ENCODE measurements at places on chromosomes 12 and 14.

- no peaks in the 10 kb centered on the region for H3K4me1 ChIP-seq
- H3K36me3 ChIP-seq, result no peaks in the 10 kb centered on the region
- H3K4me3 ChIP-seq, result no peak overlapping the region
- H3K27ac ChIP-seq, result no peak overlapping the region
Observed at GRCh38 chr12:39112064-39112463, 206.7 kb upstream of the CPNE8 start.

- peaks cover 21% of the 10 kb centered on the region for H3K36me3 ChIP-seq
- DNase-seq, result no peak
- no peak overlapping the region for H3K27ac ChIP-seq
- peaks cover 26% of the 10 kb centered on the region for H3K4me1 ChIP-seq
- H3K27me3 ChIP-seq, result no peaks in the 10 kb centered on the region
- no peak overlapping the region for H3K4me3 ChIP-seq
Observed at GRCh38 chr12:108815875-108816594, 41.3 kb downstream of the SSH1 start.

DNA sequence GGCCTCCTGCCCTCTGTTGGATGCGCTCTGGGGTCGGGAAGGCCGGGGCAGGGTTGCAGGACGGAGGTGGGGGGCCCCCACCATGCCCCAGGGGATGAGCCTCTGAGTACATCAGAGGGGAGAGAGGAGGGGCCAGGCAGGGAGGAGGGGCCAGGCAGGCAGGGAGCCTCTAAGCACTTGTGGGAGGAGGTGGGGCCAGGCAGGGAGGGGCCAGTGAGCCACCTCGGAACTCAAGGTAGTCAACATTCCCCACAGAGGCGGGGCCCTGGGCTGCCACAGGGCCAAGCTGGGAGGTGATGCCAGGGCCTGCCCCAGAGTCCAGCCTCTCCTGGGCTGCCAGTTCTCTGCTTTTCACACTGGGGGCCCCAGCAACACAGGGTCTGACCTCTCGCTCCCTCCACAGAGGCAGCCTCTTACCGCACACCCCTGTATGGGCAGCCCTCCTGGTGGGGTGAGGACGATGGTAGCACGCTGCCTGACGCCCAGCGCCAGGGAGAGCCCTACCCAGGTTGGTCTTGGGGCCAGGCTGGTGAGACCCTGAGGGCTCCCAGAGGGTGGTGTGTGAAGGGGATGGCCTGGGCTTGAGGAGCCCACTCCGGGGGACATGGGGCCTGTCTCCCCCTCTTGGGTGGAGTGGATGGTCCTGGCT lies 17.4 kb downstream of the CEP170B start:
- H3K27me3 ChIP-seq, result no peaks in the 10 kb centered on the region
- no peaks in the 10 kb centered on the region for H3K36me3 ChIP-seq
- H3K4me1 ChIP-seq, result no peaks in the 10 kb centered on the region
- no peak for DNase-seq

- peaks cover 12% of the 10 kb centered on the region for H3K4me1 ChIP-seq
- H3K36me3 ChIP-seq, result peaks cover 20% of the 10 kb centered on the region
- H3K27ac ChIP-seq, result no peak overlapping the region
- no peak for DNase-seq
- no peaks in the 10 kb centered on the region for H3K27me3 ChIP-seq
Observed at GRCh38 chr14:59202031-59202430, 13.6 kb downstream of the DAAM1 start.

DNA sequence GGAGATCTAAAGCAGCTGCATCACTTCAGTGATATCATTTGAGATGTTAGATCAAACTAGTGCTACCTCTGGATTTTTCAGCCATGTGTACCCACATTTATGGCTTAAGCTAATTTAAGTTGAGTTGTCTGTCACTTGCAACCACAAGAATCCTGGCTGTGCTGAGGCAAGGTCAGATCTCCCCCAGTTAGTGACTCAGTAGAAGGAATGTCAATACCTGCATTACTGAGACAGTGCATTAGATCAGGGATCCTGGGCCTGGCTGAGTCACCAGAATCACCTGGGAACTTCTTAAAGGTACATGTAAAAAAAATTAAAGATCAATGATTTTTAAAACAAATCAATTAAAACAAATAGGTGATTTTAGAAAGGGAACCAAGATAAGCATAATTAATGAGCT lies 84.6 kb upstream of the GRIN2B start:
- peak overlapping the region; percentile 18 for H3K27ac ChIP-seq
- no peaks in the 10 kb centered on the region for H3K4me1 ChIP-seq

DNA sequence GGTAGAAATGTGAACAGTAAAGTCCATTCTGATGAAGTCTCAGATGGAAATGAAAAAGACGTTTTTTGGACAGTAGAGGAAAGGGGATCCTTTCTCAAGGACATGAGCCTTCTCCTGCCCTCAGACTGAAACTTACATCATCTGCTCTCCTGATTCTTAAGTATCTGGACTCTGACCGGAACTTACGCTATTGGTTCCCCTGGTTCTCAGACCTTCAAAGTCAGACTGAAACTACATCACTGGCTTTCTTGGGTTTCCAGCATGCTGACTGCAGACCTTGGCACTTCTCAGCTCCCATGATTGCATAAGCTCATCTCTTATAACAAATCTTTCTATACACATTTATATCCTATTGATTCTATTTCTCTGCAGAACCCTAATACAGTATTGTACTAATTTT lies 291.0 kb downstream of the SNAPC1 start:
- no peaks in the 10 kb centered on the region for H3K27me3 ChIP-seq
- no peaks in the 10 kb centered on the region for H3K4me1 ChIP-seq
- H3K4me3 ChIP-seq, result no peak overlapping the region
- no peak for DNase-seq
- H3K36me3 ChIP-seq, result no peaks in the 10 kb centered on the region

- H3K27me3 ChIP-seq, result no peaks in the 10 kb centered on the region
- H3K36me3 ChIP-seq, result peaks cover 25% of the 10 kb centered on the region
- no peak overlapping the region for H3K4me3 ChIP-seq
- H3K27ac ChIP-seq, result no peak overlapping the region
Observed at GRCh38 chr12:45324391-45324790, 108.5 kb downstream of the ANO6 start.

DNA sequence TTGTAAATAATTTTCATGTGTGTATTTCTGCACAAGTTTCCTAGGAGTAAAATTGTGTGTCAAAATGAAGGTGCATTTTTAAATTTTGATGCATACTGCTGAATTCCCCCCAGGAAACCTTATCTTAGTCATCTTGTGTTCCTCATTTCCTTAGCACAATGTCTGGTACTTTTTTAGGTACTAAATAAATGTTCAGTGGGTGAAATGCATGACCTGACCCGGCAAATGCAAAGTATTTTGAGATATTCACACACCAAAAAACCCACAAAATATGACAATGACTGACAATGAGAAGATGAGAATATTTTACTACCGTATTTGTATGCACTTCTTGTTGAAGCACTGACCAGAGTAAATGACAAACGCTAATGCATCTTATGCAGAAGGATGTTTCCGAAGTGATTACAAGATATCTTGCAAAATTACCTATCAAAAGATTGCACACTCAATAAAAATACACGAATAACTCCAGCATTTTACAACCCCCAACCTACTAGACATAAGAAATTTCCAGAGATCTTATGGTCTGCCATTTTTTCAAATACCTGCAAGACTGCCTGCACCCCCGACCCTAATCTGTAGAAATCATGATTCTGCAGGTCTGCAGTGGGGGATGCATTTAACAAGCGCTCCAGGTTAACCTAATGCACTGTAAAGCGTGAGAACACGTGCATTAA lies 895 bp upstream of the PRKAB1 start:
- H3K36me3 ChIP-seq, result peaks cover 10% of the 10 kb centered on the region
- H3K4me1 ChIP-seq, result peaks cover 24% of the 10 kb centered on the region
- H3K4me3 ChIP-seq, result peak overlapping the region; percentile 94
- peak overlapping the region; percentile 35 for H3K27ac ChIP-seq

- H3K27ac ChIP-seq, result no peak overlapping the region
- no peak for DNase-seq
- H3K36me3 ChIP-seq, result no peaks in the 10 kb centered on the region
- no peaks in the 10 kb centered on the region for H3K27me3 ChIP-seq
- no peak overlapping the region for H3K4me3 ChIP-seq
- H3K4me1 ChIP-seq, result no peaks in the 10 kb centered on the region
Observed at GRCh38 chr12:99567072-99567471, 80.5 kb upstream of the GARIN6 start.

GRCh38 chr12:56800221-56800620 lies 37.1 kb downstream of the HSD17B6 start:
- H3K4me3 ChIP-seq, result no peak overlapping the region
- H3K36me3 ChIP-seq, result no peaks in the 10 kb centered on the region
- H3K4me1 ChIP-seq, result no peaks in the 10 kb centered on the region
- H3K27ac ChIP-seq, result no peak overlapping the region
- H3K27me3 ChIP-seq, result no peaks in the 10 kb centered on the region

DNA sequence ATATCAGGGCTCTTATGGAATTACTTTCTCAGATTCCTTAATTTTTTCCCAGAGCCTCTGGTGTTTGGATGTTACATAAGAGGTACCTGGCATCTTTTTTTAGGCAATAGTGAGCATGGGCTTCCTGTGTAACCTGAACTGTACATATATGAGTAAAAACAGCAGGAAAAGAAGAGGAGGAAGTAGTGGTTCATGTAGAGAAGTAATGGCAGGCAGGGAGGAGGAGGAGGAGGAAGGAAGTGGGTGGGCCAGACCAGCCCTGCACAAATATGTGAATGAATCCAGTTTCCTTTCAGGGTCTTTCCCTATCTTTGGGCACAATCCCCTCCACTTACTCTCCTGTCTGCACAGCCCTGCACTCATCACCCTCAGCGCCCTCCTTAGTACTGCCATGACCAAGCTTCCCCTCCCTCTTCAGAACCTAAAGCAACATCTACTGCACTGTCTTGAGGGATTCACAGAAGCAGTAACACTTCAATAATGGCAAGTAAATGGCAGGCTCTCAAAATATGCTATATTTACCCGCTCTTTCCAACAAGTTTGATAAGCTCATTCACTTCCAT lies 40.9 kb upstream of the GSG1 start:
- H3K4me3 ChIP-seq, result peak overlapping the region; percentile 35
- H3K36me3 ChIP-seq, result peaks cover 14% of the 10 kb centered on the region
- no peak for DNase-seq
- H3K27me3 ChIP-seq, result no peaks in the 10 kb centered on the region

GRCh38 chr12:118058881-118059280 lies 2.1 kb downstream of the WSB2 start:
- DNase-seq, result no peak
- H3K36me3 ChIP-seq, result no peaks in the 10 kb centered on the region
- peaks cover 32% of the 10 kb centered on the region for H3K4me1 ChIP-seq
- H3K4me3 ChIP-seq, result peak overlapping the region; percentile 87
- H3K27me3 ChIP-seq, result no peaks in the 10 kb centered on the region
- peak overlapping the region; percentile 89 for H3K27ac ChIP-seq

DNA sequence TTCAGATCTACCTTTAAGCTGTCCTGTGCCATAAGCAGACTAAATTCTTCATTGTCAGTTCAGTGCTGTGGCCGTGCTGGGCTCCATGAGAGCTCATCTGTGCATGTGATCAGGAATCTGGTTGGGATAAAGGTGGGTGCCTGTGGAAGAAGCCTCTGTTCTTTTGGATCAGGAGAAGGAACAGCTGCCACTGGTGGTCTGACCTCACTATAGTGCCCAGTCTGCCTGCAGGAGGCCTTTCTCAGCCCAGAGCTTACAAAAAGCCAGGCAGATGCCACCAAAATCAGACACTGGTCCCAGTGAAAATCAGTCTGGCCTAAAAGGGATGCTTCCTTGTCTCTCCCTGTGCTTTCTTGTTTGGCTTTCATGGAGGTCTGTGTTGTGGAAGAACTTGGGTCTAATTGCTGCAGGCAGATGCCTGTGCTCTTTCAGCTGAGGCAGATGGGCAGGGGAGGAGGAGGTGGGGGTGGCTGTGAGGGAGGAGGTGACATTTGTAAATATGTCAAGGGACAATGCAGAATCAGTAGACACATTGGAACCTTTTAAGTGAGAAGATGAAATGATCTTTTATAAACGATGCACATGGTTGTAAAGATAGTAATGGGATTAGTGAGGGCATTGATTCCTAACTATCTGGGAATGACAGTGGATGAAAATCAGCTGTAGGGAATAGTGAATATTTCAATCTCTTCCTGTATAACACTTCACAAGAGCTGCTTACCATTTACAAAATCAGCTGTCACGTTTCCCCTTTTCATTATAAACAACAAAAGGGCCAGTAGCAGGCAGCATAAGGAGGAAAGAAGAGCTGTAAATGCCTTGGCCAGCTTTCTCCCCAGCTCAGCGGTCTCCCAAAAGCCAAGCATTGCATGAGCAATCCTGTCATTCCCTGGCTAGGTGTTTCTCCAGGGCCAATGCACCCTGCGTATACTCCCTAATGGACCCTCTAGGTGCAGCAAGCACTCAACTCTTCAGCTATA lies 44.6 kb downstream of the CACNA2D4 start:
- H3K4me1 ChIP-seq, result no peaks in the 10 kb centered on the region
- no peak overlapping the region for H3K27ac ChIP-seq
- H3K4me3 ChIP-seq, result no peak overlapping the region
- peak; percentile 24 for DNase-seq

DNA sequence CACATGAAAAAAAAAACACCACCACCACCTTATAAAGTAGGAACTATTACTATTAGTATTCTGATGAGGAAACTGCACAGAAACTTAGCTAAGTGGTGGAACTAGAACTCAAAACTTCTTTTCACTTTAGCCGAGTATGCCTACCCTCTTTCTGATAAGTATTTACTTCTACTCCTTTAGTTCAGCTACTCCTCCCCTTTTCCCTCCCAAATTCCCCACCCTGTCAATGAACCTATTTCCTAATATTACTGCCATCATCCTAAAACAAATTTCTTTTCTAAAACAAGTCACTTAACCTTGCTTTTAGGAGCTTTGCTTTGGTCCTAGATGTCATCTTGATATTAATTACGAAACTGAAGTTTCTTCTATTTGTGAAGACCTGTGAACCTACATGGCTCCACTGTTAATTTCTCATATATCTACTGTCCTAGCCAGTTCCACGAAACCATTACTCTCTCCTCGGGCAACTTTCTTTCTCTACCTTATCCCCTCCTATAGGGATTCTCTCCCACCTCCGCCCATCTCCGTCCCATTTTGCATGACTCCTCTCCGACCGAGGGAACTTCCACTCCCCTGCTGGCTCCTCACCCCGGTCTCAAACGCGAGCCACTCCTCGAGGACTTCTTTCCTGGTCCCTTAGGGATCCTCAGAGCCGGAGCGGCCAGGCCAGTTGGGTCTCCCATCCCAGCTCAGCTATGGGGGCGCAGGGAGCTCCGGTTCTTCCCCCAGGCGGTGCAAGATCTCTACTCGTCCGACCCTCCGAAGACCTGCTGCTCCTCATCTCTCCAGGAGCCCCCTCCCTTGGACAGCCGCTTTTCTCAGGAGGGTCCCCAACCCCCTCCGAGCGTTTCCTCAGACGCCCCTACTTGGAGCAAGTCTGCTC lies 1.1 kb downstream of the NUMB start:
- H3K27me3 ChIP-seq, result no peaks in the 10 kb centered on the region
- no peaks in the 10 kb centered on the region for H3K36me3 ChIP-seq
- H3K27ac ChIP-seq, result peak overlapping the region; percentile 100
- DNase-seq, result peak; percentile 73

- no peak for DNase-seq
- no peaks in the 10 kb centered on the region for H3K27me3 ChIP-seq
- H3K4me1 ChIP-seq, result peaks cover 9% of the 10 kb centered on the region
Observed at GRCh38 chr12:69570545-69571399, 14.5 kb upstream of the CCT2 start.

Data from type B pancreatic cell (in vitro differentiated cells).